ENCODE measurements at places on chromosomes 16 and 17.

DNA sequence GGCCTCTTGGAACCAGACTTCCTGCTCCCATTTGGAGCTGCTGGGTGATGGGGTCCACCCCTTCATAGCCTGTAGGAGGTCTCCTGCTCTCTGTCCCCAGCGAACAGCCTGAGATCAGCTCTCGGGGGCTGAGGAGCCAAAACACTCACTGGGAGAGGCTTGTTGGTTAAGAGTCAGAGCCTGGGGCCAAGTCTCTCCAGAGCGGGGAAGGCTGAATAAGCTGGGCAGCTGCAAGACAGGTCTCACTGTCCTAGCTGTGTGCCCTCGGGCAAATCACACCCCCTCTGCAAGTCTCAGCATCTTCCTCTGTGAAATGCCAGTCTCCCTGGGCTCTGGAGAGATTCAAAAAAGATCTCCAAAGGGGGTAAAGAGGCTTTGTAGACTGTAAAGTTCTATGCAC is 174.6 kb downstream of the WSCD1 start:
- no peak for DNase-seq

GRCh38 chr17:4858068-4858881 is 25.1 kb downstream of the MINK1 start:
- no peak for DNase-seq

- DNase-seq: no peak
Observed at GRCh38 chr17:68924793-68925720, 30.1 kb downstream of the ABCA8 start.

DNA sequence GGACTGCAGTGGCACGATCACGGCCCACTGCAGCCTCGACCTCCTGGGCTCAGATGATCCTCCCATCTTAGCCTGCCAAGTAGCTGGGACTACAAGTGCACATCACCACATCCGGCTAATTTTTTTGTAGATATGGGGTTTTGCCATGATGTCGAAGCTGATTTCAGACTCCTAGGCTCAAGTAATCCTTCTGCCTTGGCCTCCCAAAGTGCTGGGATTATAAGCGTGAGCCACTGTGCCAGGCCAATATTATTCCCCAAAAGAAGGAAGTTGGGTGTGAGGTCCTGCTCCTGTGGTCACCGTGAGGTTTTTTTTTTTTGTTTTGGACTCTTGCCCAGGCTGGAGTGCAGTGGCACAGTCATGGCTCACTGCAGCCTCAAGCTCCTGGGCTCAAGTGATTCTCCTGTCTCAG is 1.5 kb downstream of the AMZ2 start:
- no peak for DNase-seq

GRCh38 chr16:54400261-54400660 is 113.7 kb upstream of the IRX3 start:
- DNase-seq: no peak

- DNase-seq: no peak
Observed at GRCh38 chr16:60788631-60789030, 1247.6 kb downstream of the CDH8 start.

- DNase-seq: no peak
Observed at GRCh38 chr16:68764862-68765261, 27.8 kb downstream of the CDH1 start.

GRCh38 chr17:57249520-57249919 is 6.8 kb upstream of the MSI2 start:
- DNase-seq: no peak

DNA sequence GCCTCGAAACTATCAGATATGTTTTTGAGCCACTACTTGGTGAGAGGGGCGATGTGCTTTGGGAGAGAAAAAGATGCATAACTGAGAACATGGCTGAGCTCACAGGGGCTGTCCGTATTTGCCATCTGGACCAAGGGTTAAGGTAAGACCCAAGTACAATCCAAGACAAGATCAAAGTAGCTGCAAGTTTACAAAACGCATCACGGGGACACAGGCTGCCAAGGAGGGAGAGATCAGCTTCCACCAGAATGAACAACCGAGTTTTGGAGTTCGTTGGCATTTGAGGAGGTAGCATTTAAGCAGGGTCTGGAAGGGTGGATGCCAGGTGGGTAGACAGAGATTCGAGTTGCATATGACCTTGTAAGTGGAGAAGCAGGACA is 2.2 kb downstream of the PITPNC1 start:
- DNase-seq: no peak

GRCh38 chr16:56688762-56689161 is 6.5 kb downstream of the MT1X start:
- DNase-seq: no peak

DNA sequence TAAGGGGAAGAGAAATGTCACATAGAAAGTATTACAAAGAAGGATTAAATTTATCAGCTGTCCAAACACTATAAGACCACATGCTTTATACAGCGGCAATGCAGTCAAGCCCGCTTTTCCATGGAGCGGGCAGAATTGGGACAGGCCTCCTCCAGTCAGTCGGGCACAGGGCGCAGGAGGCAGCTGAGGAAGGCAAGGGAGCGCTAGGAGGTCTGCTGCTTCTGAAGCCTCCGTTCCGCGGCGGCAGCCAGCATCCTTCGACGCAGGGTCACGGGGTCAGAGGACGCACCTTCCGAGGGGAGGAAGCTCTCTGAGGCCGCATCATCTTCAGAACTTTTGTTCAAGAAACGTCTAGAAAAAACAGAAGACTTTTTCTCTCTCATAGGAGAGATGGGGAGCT is 62.6 kb downstream of the AMFR start:
- DNase-seq: no peak

- no peak for DNase-seq
Observed at GRCh38 chr16:77435272-77435820, 512 bp upstream of the ADAMTS18 start.

- DNase-seq: no peak
Observed at GRCh38 chr17:29640413-29640812, 17.7 kb upstream of the CORO6 start.

DNA sequence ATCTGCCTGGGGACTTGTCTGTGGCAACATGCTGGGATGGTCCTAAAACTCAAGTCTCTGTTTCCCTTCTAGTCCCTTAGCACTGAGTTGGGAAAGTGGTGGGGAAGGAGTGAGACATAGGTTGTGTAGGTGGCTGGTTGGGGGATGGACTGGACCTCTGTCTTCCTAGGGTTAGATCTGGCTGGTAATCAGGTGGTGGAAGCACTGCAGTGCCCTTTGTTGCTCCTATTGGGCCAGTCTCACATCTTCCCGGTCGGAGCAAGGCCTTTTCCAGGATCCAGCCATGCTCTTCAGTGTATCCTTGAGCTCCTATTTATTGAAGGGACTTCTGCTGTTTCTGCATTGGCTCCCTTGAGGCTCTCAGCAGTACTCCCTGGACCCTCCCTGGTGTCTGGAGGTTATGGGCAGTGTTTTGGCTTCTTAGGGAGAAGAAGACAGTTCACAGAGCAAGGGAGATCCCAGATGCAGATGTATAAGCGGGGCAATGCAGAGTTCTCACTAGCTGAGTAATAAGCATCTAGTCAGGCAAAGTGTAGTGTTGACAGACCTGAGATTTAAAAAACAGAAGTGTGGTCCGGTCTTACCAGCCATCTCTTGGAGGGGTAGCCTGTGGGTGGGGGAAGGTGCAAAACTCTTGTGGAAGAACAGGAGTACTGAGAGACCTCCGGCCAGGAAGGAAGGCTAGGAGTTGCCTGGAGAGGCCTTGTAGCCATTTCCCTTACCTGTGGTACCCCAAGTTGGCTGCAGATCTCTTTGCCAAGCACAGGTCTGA is 1.3 kb upstream of the NUTF2 start:
- no peak for DNase-seq

DNA sequence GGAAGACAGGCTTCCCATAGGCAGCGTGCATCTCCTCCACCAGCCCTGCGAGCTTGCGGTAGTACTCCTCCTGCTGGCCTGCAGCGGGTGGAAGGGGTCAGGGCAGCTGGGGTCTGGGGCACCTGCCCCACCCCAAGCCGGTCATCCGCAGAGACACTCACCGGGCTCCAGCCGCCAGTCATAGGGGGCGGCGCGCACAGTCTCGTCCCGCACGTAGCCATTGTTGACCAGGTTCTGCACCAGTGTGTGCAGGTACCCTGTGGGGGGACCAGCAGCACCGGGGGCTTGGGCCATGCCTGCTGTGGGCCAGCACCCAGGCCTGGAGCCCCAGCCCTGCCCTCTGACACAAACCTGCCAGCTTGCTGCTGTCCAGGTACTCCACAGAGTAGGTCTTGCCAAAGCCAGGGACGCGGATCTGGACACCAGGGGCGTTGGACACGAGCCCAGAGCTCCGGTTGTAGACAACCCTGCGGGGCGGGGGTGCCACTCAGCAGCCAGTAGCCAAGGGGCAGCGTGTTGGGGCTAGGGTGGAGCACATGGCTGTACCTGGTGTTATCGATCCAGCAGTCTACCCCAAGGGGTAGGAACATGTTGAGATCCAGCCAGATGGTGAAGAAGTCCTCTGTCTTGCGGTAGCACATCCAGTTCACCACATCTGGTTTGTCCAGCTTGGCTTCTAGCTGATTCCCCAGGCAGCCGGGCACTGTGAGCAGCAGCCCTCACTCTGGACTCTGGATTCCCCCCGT is 1.2 kb downstream of the LCAT start:
- no peak for DNase-seq

GRCh38 chr17:76553178-76553908 is 13.5 kb downstream of the PRCD start:
- DNase-seq: no peak

- no peak for DNase-seq
Observed at GRCh38 chr16:47156680-47157215, 13.0 kb upstream of the NETO2 start.

- no peak for DNase-seq
Observed at GRCh38 chr17:20071824-20072691, 62.9 kb downstream of the SPECC1 start.

GRCh38 chr17:62653826-62654761 is 26.6 kb downstream of the MRC2 start:
- DNase-seq: no peak

DNA sequence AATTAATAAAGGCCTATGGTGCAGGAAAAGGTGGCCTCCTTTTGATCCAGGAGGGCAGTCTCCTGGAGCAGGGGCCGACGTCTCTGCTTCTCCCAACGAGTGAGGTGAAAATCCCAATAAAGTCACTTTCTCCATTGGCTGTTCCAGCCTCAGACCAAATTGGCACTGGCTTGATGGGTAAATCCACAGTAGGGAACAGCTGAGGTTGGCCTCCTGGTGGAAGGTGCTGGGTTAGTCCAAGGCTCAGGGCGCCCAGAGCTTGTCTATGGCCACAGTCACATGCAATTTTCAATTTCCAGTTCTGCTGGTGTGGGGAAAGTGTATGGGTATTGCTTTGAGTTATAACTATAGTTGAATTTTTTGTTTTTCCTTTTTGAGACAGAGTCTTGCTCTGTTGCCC is 79.0 kb downstream of the NETO2 start:
- no peak for DNase-seq

DNA sequence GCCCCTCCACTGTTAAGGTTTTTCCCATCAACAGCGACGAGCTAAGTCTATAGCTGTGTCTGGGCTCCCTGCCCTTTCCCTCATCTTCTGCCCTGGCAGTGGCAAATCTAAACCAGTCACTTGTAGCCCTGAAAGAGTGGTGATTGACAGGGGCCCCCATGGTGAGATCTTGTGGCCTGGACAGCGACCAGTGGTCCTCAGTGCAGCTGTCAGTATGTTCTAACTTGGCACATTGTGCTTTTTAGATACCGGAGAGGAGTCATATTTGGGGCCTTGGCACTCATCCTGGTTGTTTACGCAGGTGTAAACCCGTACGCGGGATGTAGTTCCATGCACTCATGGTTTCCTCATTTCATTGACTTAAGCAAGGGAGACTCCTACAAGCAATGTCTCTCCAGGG is 57.5 kb upstream of the ARHGAP44 start:
- no peak for DNase-seq

- no peak for DNase-seq
Observed at GRCh38 chr16:66266436-66267291, 99.8 kb upstream of the CDH5 start.

GRCh38 chr16:17469741-17470181 is 999 bp downstream of the XYLT1 start:
- no peak for DNase-seq

DNA sequence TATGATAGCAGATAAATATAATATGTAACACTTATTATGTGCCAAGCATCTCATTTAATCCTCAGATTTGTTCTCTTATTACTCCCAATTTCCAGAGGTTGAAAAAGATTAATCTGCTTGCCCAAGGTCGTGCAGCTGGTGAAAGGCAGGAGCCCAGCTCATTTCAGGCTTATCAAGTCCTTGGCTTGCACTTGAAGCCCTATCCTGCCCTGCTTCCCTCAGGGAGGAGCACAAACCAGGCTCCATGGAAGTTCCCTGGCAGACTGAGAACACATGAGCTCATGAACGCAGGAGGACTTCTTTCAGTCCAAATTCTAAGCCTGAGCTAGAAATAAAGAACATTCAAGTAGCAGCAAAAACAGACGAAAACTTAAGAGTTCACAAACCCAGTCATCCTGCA is 74.8 kb downstream of the USP31 start:
- no peak for DNase-seq

DNA sequence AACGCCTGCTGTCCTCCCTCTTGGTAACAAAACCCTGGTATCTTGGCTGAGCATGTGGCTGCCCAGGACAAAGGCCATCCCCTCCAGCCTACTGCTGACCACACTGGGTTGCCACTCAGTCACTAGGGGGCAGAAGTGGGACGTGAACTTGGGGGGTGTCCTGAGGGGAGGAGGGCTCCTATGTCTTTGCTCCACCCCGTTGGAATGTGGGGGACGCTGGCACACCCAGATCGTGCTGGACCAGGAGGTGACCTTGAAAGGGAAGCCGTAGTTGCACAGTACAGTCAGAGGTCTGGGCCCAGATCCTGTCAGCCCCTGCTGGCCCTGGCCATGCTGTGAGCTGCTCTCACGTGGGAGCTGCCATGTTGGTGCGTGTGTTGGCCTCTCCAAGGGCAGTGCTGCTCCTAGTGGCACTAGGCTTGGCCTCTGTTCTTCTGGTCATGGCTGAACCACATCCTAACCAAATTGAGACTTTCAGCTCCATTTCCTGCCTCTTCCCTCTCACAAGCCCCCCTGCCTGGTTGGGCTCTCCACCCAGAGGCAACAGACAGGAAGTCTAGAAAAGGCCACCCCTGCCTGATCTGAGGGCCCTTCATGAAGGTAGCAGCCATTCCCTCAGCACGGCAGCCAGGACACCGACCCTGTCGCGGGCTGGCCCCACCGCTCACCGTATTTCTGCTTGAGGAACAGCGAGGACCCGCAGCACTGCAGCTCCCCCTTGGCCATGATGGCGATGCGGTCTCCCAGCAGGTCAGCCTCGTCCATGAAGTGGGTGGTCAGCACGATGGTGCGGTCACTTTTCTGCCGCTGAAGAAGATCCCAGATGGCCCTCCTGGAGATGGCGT is 29.0 kb upstream of the RNPS1 start:
- peak; percentile 39 for DNase-seq

- no peak for DNase-seq
Observed at GRCh38 chr17:50218071-50218759, 16.8 kb upstream of the COL1A1 start.

- DNase-seq: no peak
Observed at GRCh38 chr16:19524356-19524615, 544 bp downstream of the CCP110 start.

GRCh38 chr17:17391668-17392370 is 85.0 kb upstream of the MED9 start:
- no peak for DNase-seq

GRCh38 chr16:77790009-77790372 is 1.6 kb downstream of the VAT1L start:
- no peak for DNase-seq
